ENCODE measurements at places on chromosomes 6 and 20.

DNA sequence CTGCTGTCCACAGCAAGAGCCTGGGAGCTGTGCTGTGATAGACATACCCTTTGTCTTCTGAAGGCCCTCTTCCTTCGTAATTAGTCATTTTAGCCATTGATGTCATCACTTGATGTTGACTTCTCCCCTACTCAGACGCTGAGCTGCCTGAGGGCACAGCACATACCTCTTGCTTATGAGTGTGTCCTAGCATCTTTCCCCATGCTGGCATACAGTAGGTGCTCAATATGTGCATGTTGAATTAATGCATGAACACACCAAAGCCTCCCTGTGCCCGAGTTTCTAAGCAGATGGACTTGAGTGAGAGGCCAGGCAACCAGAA, 35.8 kb upstream of the FAM83D start:
- no peak for DNase-seq

- no peak for DNase-seq
Measured at GRCh38 chr6:42210551-42210950, 7.1 kb downstream of the MRPS10 start.

GRCh38 chr6:7041511-7042026, 66.2 kb upstream of the RREB1 start:
- no peak for DNase-seq

- no peak for DNase-seq
Measured at GRCh38 chr6:159404296-159404695, 235.1 kb downstream of the FNDC1 start.

GRCh38 chr20:55677011-55677410, 328.3 kb downstream of the CBLN4 start:
- no peak for DNase-seq

- no peak for DNase-seq
Measured at GRCh38 chr6:89037141-89037900, 43.2 kb upstream of the PNRC1 start.

- DNase-seq, result no peak
Measured at GRCh38 chr6:79671600-79672266, 40.6 kb downstream of the SH3BGRL2 start.

- DNase-seq, result no peak
Measured at GRCh38 chr6:116385921-116386320, 15.2 kb downstream of the DSE start.

GRCh38 chr6:126696921-126697693, 357.2 kb downstream of the CENPW start:
- DNase-seq, result no peak

DNA sequence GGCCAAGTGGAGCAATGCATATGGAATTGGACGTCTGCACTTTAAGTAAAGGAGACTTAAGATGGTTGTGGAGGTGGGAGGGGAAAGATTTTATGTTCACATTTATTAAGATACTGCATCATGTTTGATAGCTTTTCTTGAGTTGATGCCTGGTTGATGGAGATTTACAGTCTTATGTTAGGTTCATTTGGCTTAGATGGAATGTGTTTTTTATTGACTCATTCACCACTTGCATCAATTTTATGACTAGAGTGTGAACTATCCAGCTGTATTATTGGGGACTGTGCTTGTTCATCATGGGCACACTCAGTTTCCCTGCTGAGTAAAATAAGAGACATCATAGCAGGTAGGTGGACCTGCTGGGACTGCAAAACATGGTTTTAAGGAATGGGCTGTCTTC, 91.2 kb upstream of the SCP2D1 start:
- no peak for DNase-seq

DNA sequence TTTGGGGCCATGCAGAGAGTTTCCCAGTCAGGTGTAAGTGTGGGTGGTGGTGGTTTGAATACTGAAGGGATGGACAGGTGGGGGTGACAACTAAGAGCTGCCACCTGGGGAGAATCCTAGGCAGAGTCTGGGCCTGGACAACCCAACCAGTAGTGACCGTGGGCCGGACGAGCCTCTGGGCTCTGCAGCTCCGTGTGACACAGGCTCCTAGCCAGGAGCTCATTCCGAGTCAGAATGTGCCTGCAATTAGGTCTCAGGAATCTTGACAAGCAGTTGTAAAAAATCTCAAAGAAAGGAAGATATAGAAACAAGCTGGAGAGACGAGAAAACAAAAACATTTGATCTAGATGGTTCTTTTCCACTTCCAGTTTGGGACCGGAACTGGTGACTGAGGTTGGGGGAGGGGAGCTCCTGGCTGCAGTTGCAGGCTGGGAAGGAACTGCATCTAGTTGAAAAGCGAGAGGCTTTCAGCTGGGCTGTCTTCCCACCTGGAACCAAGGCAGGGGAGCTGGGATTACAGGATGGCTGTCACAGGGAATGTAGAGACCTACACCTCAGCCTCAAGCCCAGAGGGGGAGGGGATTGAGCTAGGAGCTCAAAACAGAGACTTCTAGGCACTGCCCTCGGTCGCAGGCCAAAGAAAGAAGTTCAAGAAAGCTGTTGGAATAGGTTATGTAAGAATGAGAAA, 156.9 kb downstream of the PAX1 start:
- DNase-seq, result no peak

GRCh38 chr6:72955666-72956065, 269.6 kb downstream of the KHDC1L start:
- DNase-seq, result no peak

Data from neuronal stem cell (in vitro differentiated cells).